ENCODE measurements at places on chromosomes 13 and 19.

DNA sequence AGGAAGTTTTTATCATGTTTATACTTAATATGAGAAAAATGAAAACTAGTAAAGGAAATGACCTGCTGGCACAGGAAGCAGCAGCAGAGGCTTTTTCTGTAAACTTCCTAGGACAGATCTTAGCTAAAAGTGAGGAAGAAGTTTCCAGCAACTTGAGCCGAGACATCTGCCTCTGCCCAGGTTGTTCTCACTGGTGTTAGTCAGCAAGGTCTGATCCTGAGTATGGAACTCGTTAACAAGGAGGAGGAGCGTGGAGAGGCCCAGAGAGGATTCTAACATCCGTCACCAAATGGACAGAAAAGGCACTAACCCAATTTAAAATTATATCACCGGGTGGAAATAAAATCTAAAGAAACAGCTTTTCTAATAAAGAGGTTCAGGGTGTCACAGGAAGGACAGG, 43.6 kb downstream of the PHF11 start:
- DNase-seq, result no peak

DNA sequence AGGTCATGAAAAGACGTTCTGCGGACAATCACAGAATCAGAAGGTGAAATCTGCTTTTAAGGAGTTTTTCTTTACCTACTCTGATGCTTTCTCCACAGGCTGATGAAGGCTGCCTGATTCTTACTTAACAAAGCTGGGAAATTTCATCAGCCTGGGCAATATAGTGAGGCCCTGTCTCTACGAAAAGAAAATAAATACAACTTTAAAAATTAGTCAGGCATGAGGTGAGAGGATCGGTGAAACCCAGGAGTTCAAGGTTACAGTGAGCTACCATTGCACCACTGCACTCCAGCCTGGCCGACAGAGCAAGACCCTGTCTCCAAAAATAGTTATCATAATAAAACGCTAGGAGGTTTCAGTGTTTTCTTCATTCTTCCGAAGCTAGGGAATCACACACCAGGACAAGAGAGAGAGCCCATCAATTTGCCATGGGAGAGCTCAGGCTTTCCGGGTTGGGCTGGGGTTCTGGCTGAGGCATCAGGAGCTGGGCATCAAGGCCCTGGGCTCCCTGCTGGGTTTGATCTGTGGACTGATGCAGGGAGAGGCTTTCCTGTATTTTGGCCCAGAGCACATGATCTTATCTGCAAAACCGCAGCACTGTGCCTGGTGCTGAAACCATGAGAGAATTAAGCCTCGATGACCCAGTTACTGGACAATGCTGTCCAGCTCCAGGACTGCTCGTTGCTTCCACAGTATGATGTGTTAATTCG, 25.1 kb upstream of the CEBPG start:
- no peak for DNase-seq

DNA sequence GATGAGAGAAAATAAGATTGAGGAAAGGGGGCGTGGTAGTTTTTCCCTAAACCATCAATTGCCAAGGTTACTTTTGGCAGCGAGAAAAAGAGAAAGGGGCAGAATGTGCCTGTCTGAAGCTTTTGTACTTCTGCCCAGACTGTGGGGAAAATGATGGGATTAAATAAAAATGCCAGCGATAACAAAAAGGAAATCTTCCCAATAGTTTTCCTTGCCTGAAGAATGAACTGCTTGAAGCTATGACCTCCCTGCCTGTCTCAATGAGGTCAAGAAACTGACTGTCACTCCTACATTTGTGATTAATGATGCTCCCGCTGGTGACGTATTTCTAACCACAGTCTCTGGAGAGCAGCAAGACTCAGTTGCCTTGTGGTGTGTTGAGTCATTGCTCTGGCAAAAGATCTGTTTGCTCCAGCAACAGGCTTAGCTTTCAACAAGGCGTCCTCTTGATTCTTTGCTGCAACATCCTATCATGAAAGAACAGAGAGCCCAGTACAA, 1051.5 kb downstream of the DIAPH3 start:
- DNase-seq, result no peak

- no peak for DNase-seq
Observed at GRCh38 chr13:101846701-101847100, 394.2 kb downstream of the ITGBL1 start.
